AG04449 (cell line): ENCODE measurements at places on chromosomes 5 and 9.

DNA sequence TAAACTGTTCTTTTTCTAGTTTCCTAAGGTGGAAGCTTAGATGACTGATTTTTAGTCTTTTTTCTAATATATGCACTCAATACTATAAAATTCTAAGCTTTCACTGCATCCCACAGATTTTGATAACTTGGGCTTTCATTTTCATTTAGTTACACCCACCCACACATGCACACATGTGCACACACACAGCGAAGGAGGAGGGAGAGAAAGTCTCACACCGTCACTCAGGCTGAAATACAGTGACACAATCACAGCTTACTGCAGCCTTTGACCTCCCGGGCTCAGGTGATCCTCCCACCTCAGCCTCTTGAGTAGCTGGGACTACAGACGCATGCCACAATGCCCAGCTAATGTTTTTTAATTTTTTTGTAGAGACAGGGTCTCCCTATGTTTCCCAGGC lies 96.5 kb downstream of the SMIM23 start:
- no peak for DNase-seq

DNA sequence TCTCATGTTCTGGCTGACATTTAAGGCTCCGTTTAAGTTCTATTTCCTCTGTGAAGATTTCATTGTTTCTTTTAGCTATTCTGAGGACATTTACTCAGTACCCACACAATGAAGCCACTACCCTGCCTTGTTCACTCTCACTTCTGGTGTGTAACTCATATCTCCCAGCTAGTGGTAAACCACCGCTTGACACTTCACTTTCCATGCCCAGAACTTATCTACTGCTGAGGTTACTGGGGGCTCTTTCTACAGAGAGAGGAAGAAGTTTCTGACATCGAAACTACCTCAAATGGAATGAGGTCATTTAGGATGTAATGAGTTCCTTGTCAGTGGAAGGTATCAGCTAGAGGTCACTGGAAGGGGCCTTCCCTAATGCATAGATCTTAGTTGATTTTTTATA lies 501.5 kb downstream of the DMAC1 start:
- no peak for DNase-seq

DNA sequence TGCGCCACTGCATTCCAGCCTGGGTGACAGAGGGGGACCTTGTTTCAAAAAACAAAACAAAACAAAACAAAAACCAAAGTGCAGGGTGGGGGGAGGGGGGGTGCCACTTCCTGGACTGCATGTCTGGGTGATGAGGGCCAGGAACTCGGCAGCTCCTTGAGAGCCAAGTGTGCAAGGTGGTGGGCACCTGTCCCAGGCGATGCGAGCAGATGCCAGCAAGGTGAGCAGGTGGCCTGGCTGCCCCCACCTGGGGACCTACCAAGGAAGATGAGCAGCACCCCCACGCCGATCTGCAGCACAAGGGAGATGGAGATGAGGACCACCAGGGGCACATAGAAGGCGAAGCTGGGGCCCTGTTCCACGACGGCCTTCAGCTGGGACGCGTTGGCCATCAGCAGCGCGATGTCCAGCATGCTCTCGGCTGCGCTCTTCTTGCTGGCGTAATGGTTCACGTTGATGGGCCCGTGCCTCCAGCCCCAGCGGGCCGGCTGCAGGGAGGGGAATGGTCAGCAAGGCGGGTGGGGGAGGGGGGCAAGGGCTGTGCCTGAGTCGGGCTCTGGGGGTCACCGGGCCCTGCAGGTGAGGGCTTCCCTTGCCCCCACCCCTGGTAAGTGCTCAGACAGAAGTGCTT lies 7.8 kb downstream of the NINJ1 start:
- no peak for DNase-seq

DNA sequence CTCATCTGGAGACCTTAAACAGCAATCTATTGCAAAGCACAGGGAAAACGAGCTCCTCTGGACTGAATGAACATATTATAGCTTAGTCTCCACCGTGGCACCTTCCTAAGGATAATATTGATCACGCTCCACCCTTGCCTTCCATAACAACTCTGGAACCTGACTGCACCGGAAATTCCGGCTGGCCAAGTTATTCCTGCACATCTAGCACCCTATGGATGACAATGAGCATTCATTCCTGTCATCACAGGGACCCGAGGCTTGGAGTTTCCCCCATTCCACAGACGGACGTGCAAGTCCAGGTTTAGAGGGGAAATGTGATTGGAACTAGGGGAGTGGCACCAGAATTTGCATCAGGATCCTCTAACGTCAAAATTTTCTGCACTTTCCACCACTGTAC lies 27.5 kb downstream of the STK10 start:
- DNase-seq: no peak

GRCh38 chr5:103473725-103474124 lies 88.9 kb downstream of the NUDT12 start:
- no peak for DNase-seq

- no peak for DNase-seq
Measured at GRCh38 chr9:121779381-121780117, 128.1 kb downstream of the DAB2IP start.

DNA sequence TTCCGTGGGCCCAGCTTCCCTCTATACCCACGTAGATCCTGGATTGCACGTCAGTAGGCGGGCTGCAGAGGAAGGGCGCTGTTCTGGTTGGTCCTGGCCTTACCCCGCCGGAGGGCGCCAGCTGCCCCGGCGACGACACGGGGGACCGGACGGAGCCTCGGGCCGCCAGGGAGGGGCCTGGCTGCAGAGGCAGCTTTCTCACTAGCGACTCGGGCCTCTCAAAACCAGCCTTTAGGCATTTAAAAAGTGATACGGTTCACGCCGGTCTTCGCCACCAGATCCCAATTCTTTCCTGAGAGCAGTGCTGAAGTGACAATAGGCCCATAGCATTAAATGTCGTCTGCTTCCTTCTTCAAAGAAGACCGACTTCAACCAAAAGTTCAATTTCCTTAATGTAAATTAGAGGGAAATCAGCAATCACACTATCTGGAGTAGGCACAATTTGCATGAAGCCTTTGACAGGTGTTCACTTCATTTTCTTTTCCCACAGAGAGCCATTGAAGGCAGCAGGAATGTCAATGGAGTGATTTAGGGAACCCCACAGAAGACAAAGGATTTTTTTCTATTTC lies 17.6 kb upstream of the UBE2D2 start:
- no peak for DNase-seq

DNA sequence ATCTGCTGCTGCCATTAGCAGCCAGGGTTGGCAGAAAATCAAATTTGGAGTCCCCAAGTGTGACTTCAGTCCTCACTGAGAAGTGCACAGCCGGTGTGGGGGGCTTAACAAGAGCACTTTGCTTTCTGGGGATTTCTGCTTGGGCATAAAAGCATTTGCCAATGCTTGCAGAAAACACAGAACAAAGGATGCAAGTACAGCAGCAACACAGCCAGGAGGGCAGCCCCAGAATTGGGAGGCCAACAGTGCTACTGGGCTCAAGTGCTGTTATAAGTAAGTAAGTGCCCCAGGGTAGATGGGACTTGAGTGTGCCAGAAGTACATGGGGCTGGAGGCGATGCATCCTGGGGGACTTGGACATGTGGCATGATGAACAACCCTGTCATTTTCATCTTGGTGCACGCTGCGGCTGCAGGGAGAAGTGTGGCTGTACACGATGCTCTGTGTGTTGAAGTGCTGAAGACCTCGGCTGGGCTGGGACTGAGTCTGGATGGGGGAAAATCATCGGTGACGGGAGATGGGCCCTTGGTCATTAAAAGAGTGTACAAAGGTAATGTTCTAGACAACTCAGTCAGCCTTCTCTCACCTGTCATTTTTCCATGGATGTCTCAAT lies 73.3 kb downstream of the GOLPH3 start:
- DNase-seq: no peak

GRCh38 chr9:129884220-129885017 lies 49.2 kb downstream of the USP20 start:
- no peak for DNase-seq

DNA sequence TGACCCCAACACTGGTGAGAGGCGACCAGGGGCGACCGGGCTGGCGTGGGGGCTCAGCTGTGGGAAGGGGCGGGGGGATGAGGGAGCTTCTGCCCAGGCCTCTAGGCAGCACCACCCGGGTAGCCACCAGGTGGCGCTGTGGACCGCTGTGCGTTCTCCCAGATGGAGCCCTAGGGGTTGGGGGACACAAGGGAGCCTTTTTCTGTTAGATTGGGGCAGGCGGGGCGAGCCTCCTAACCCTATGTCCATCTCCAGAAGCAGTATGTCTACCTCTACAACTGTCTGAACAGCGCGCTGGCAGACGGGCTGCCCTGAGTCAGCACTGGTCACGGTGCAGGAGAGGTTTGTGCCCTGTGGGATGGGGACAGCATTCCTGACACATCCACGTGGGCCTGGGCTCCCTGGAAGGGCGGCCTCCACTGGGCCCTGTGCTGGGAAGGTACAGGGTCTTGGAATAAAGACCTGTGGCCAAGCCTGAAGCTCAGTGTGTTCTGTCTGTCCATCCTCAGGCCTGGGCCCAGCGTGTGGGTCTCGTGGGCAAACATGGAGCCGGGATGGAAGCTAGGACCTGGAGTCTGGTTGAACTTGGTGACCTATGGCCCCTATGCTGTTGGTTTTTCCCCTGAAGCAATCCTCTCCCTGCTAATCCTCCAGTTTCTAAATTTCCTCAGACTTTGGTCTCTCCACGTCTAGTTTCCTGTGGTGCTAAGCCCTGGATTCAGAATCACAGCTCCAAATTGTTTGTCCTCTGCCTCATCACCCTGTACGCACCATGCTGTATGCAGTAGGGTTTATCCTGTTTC lies 23.1 kb upstream of the SPTLC1 start:
- no peak for DNase-seq

- DNase-seq: no peak
Measured at GRCh38 chr5:36696059-36696673, 89.8 kb downstream of the SLC1A3 start.

- DNase-seq: no peak
Measured at GRCh38 chr5:111227801-111228200, 3.6 kb downstream of the CAMK4 start.

GRCh38 chr9:13330396-13331004 lies 51.0 kb upstream of the MPDZ start:
- DNase-seq: no peak

DNA sequence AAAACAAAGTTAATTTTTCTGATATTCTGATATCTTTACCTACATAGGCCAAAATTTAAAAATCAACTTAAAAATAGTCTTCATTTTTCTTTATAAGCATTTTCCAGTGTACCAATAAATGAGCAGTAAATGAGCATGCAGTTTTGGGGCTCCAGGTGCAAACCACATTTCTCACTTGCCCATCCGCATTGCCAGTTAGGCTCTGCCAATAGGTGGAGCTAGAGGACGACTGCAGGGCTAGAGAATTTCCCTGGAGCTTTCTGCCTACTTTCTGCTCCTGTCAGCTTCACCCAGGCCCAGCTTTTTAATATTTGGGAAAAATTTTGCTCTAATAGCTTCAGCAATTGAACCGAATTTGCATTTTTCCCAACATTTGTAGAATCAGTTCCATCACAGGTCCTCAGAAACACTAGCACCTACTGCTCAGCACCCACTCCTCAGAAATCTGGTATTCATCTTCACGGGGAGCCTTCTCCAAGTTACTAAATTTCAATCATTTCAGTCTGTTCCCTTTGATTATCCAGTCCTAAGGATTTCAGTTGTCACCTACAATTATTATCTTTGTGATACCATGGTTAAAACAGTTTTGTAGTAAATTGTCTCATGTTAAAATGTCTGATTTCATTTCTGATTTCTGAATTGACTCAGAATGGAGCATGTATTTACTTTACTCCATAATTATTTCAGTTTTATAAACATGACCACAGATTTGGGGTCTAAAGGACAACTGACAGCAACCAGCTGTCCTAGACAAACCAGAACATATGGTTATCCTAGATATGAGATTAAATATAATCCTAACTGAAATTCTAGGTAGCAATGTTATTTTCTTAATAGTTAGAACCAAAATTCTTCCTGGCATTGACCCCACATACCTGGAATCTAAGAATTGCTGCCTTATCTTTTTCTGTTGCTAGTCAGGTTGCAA lies 104.6 kb upstream of the FAM174A start:
- no peak for DNase-seq

- DNase-seq: no peak
Measured at GRCh38 chr5:81313686-81314085, 12.3 kb downstream of the ZCCHC9 start.

DNA sequence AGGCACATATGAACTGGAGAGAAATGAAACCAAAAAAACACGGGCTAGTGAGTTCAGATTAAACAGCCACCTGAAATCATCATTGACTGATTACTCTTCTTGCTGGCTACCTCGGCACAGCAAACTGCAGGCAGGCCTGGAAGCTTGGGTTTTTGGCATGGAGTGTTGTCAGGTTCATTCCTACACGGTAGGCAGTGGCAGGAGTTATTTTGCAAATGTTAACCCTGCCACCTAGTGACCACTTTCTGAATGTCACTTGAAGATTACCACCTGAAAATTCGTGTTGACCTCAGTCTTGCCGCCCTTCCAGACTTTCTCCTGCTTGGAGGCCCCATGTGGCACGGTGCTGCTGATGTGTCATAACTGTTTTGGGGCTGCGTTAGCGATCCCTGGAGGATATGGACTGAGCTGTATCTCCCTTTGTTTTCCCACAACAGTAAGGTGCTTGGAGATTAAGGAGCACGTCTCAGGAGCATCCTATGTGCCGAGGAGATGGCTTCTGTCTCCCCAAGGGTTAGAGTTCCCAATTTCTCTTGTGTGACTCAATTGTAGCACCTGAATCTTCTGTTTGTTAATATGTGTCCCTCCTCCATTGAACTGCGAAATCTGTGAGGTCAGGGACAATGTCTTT lies 12.7 kb upstream of the CD180 start:
- DNase-seq: no peak

DNA sequence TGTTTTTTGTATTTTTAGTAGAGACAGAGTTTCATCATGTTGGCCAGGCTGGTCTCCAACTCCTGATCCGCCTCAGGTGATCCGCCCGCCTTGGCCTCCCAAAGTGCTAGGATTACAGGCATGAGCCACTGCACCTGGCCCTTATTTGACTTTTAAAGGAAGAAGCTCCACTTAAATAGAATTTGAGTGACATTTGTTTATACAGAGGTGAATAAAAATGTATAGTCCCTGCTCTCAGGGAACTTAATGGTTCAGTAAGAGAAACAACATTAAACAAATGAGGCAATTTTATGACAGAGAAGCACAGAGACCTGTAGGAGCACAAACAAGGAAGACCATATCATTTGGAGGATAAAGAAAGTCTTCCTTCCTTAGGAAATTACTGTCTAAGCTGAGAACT lies 65.7 kb downstream of the C9orf152 start:
- DNase-seq: no peak

- DNase-seq: no peak
Measured at GRCh38 chr9:16175461-16175860, 622.6 kb downstream of the CCDC171 start.

DNA sequence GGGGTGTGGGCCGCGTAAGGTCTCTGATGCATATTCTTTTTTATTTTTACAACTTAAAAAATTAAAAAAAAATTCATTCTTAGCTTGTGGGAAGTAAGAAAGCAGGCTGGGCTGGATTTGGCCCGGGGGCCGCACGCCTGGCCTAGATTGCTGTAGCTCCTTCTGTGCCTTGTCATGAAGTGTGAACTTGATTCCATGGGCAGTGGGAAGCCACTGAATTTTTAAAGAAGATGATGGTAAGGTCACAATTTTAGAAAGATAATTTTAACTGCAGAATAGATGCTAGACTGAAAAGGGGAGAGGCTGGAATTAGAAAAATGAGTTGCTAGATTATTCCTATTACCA lies 56.1 kb downstream of the EHMT1 start:
- no peak for DNase-seq
